ENCODE measurements at places on chromosomes 7 and 10. TPM values are rescaled to one million over a fixed set of nuclear protein-coding genes. Genes with fewer than 3 reads are reported as not detected.

Gene SLC39A12
- 0.10 TPM for total RNA-seq

Gene SPOCK2
- total RNA-seq, result 0.79 TPM

Gene HOXA11
- total RNA-seq, result 0.20 TPM

Gene ZFYVE27
- total RNA-seq, result 19.0 TPM

Gene ATP5F1C
- 164 TPM for total RNA-seq

Gene PCLO
- 3.8 TPM for total RNA-seq

Gene HECW1
- 1.8 TPM for total RNA-seq

Gene TMEM270
- not detected for total RNA-seq

Gene LRRC27
- total RNA-seq, result 9.6 TPM

Gene FHIP2A
- total RNA-seq, result 25.7 TPM

Gene FAM13C
- 16.8 TPM for total RNA-seq

Gene VSTM2A
- 0.20 TPM for total RNA-seq

Gene SLC35G1
- 3.2 TPM for total RNA-seq

Data from skin of body (tissue), 3 donors.